ENCODE measurements at places on chromosomes 7 and 10. TPM values are rescaled to one million over a fixed set of nuclear protein-coding genes. Genes with fewer than 3 reads are reported as not detected.
A peak's percentile ranks its signal among the peaks of the same experiment; 100 is the strongest.

DNA sequence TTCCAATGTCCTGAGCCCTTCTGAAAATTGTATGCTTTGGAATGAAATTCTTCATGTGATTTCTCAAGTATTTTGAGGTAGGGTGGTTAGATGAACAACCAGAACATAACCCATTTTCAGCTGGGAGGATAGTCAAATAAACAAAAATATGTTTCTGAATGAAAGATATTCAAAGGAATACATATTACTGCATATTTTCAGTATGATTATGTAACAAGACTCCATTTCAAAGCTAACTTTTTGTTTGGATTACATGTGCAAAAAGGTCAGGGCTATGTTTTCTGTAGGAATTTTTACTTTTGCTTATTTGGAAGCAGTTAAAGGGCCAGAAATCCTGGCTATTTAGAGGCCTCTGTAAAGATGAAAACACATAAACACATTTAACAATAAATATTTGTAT lies 27.7 kb downstream of the CDK6 start:
- no peaks in the 10 kb centered on the region for H3K36me3 ChIP-seq
- DNase-seq, result no peak
- H3K4me1 ChIP-seq, result peaks cover 11% of the 10 kb centered on the region
- H3K4me3 ChIP-seq, result no peak overlapping the region

GRCh38 chr10:73643362-73643761 lies 2.1 kb upstream of the MYOZ1 start:
- H3K27ac ChIP-seq, result no peak overlapping the region
- H3K27me3 ChIP-seq, result no peaks in the 10 kb centered on the region
- no peaks in the 10 kb centered on the region for H3K36me3 ChIP-seq

DNA sequence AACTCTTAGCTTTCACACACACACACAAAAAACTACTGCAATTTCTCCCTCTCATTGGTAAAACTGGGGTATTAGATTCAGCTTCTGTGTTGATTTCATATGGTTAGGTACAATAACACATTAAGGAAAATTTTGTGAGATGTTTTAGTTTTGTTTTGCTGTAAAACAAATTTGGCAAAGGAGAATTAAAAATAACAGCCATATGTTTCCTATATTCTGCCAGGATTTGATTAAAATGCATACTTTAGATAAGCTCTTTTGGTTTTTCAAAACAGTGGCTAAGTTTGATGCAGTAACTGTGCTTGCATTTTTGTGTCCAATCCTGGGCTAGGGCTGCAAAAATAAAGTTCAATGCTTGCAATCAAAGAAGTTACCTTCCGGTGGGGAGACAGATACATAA lies 126.3 kb downstream of the CALCR start:
- H3K4me1 ChIP-seq, result no peaks in the 10 kb centered on the region
- no peak for DNase-seq
- H3K27me3 ChIP-seq, result no peaks in the 10 kb centered on the region
- H3K36me3 ChIP-seq, result no peaks in the 10 kb centered on the region
- H3K4me3 ChIP-seq, result no peak overlapping the region

DNA sequence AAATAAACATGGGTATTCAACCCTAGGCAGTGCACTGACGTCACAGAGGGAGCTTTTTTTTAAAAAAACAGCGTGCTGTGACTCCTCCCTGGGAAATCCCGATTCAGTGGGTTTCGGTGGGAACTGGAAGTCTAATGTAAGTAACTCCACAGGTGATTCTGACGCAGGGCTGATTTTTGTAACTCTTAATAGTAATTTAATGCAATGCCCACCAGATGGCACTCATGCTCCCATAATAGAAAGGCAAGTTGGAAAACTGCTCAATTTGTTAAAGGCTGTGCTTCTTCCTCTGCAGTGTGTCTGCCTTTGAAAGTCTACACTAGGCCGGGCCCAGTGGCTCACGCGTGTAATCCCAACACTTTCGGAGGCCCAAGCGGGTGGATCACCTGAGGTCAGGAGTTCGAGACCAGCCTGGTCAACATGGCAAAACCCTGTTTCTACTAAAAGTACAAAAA lies 10.9 kb upstream of the RSU1 start:
- H3K27me3 ChIP-seq, result no peaks in the 10 kb centered on the region
- H3K4me3 ChIP-seq, result peak overlapping the region; percentile 6
- H3K4me1 ChIP-seq, result peaks cover 5% of the 10 kb centered on the region
- H3K36me3 ChIP-seq, result no peaks in the 10 kb centered on the region

GRCh38 chr7:28107960-28108359 lies 72.6 kb downstream of the JAZF1 start:
- no peaks in the 10 kb centered on the region for H3K4me1 ChIP-seq
- H3K27me3 ChIP-seq, result no peaks in the 10 kb centered on the region
- H3K36me3 ChIP-seq, result no peaks in the 10 kb centered on the region

GRCh38 chr7:135189221-135189662 lies 18.7 kb upstream of the CYREN start:
- H3K27me3 ChIP-seq, result no peaks in the 10 kb centered on the region
- no peak for DNase-seq
- H3K36me3 ChIP-seq, result peaks cover 89% of the 10 kb centered on the region

DNA sequence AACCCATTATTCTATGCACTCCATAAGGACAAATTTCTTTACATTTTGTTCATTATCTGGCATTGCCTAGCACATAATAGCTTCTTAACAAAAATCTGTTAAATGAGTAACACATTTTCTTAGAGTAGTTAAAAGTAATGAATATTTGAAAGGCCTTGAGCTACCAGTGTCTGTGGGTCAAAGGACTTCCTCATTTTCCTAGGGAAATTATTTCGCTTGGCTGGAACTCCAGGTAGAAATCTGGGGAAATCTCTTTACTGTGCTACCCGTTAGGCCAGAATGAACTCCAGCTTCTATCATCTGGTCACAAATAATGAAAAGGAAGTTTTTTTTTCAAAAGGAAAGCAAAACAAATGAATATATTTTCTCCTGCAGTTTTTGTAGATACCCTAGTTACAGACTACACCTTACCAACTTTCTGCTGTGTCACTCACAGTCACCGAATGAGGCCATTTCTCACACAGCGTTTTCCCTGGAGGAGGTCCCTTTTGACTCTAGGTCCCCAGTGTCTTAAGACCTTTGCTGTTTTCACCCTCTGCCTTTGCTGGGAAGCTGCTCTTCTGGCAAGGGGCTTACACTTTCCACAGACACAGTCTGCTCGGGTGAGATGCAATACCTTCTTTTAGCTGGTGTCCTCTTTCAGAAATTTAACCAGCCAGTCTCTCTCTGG lies 1.6 kb downstream of the SAMD9L start:
- H3K4me3 ChIP-seq, result peak overlapping the region; percentile 64
- peak overlapping the region; percentile 75 for H3K27ac ChIP-seq
- no peaks in the 10 kb centered on the region for H3K27me3 ChIP-seq
- no peak for DNase-seq
- H3K36me3 ChIP-seq, result peaks cover 26% of the 10 kb centered on the region
- peaks cover 20% of the 10 kb centered on the region for H3K4me1 ChIP-seq

- H3K4me1 ChIP-seq, result no peaks in the 10 kb centered on the region
- no peaks in the 10 kb centered on the region for H3K27me3 ChIP-seq
- H3K36me3 ChIP-seq, result no peaks in the 10 kb centered on the region
- no peak overlapping the region for H3K27ac ChIP-seq
These were observed 19.7 kb downstream of the TRDMT1 start for GRCh38 chr10:17181751-17182150.

DNA sequence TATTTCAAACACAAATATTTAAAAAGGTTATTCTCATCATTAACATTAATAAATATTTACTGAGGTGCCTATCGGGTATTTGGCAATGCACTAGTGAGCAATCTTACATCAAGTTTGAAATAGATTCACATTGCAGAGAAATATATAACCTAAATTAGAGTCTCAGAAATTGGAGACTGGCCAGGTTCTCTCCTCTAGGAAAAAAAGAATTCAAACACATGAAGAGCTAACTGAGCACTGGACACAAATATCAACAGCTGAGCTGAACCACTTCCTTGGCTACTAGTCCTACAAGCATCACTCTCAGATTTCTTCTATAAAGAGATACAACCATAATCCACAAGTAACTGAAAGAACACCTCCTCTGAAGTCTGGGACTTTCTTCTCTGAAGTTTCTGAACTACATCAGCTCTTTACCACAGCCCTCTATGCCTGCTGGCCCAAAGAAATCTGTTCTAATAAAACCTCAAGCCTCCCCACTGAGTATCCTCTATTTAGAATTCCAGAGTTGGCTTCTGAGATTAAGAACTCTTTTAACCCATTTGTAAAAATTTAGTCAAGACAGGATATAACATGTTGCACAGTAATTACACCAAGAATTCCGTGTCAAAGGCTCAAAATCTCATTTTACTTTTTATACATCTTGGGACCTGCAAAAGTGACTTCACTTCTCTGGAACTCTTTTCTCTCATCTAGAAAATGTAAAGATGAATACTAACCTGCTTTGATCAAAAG lies 45.2 kb downstream of the MTERF1 start:
- H3K36me3 ChIP-seq, result no peaks in the 10 kb centered on the region
- no peak overlapping the region for H3K4me3 ChIP-seq
- peaks cover 3% of the 10 kb centered on the region for H3K4me1 ChIP-seq
- no peak overlapping the region for H3K27ac ChIP-seq
- DNase-seq, result no peak

- no peak for DNase-seq
- no peaks in the 10 kb centered on the region for H3K27me3 ChIP-seq
- H3K4me1 ChIP-seq, result no peaks in the 10 kb centered on the region
- H3K27ac ChIP-seq, result no peak overlapping the region
- H3K4me3 ChIP-seq, result no peak overlapping the region
- H3K36me3 ChIP-seq, result no peaks in the 10 kb centered on the region
These were observed 272.3 kb upstream of the C7orf33 start for GRCh38 chr7:148318102-148318811.

DNA sequence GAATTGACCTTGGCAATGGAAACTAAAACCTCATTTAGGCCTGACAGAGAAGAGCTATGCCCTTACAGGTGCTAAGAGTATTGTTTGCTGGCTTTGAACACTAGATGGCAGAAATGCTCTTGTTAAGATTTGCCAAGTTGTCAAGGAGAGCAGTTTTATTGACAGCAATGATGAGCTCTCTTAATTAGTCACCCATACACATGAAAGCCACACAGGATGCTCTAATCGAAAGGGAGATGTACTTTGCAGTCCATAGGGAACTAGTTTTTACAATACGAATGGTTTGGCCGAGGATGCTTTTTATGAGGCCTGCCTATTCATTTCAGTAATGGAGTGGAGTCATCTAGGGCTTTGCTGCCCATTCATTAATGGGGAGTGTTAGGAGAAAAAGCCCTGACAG lies 45.4 kb upstream of the MBL2 start:
- H3K27ac ChIP-seq, result no peak overlapping the region
- no peaks in the 10 kb centered on the region for H3K36me3 ChIP-seq
- H3K4me1 ChIP-seq, result no peaks in the 10 kb centered on the region
- no peaks in the 10 kb centered on the region for H3K27me3 ChIP-seq
- no peak overlapping the region for H3K4me3 ChIP-seq

DNA sequence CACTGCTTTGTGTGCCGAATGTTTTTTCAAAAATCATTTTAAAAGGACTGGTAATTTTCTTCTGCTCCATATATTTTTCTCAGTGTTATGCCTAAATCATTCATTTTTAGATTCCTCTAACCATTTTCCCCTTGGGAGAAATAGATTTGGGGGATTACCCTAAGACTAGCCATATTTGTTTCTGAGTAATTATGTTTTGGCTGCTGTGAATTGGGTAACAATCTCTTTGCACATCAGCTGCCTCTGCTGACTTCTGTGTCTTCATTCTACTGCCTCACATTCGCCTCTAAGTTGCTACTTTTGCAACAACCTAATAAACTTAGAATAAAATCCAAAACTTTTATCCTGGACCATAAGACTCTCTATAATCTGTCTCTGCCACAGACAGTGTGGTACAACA lies 18.5 kb upstream of the MRC1 start:
- H3K27me3 ChIP-seq, result no peaks in the 10 kb centered on the region
- no peaks in the 10 kb centered on the region for H3K36me3 ChIP-seq
- no peak for DNase-seq
- H3K4me3 ChIP-seq, result no peak overlapping the region

GRCh38 chr10:80598084-80598798 lies 60.5 kb downstream of the SH2D4B start:
- no peak overlapping the region for H3K27ac ChIP-seq
- H3K4me3 ChIP-seq, result no peak overlapping the region
- H3K4me1 ChIP-seq, result no peaks in the 10 kb centered on the region
- H3K27me3 ChIP-seq, result no peaks in the 10 kb centered on the region
- no peaks in the 10 kb centered on the region for H3K36me3 ChIP-seq
- DNase-seq, result no peak

DNA sequence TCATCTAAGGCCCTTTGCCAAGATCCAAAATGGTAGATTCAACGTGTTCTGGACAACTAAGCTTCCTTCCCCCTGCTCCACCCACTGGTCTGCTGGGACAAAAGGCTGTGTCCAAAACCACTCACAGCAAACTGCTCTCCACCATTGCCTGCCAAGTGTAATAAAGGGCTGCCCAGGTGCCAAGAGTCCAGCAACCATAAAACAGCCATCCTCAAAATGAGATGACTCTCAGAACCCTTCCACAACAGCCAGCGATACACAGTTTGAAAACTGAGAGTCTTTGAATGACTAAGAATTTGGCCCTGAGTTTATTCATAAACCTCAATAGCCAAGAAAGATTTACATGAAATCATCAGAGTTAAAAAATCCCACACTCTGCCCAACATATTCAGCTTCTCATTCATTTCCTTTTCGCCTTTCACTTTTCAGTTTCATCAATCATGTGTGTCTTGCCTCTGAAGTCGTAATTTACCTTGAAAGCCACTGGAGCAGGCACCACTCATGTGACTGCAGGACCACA lies 658.1 kb upstream of the MGMT start:
- no peak overlapping the region for H3K4me3 ChIP-seq
- no peaks in the 10 kb centered on the region for H3K27me3 ChIP-seq
- DNase-seq, result no peak
- no peaks in the 10 kb centered on the region for H3K36me3 ChIP-seq
- H3K27ac ChIP-seq, result no peak overlapping the region
- no peaks in the 10 kb centered on the region for H3K4me1 ChIP-seq

DNA sequence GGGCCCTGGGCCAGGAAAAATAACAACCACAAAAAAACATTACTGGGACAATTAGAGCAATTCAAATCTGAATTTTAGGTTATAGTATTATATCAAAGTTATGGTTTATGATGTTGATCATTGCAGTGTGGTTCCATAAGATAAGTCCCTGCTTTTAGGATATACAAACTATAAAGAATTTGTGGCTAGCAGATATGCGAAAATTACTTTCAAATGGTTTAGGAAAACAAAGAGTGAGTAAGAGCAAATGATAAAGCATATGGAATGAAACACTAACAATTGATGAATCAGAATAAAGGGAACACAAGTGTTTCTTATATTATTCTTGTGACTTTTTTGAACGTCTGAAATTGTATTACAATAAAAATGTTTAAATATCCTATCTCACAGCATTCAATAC lies 64.4 kb upstream of the HECTD2 start:
- H3K4me3 ChIP-seq, result no peak overlapping the region
- no peaks in the 10 kb centered on the region for H3K27me3 ChIP-seq
- no peak for DNase-seq
- no peaks in the 10 kb centered on the region for H3K36me3 ChIP-seq
- no peaks in the 10 kb centered on the region for H3K4me1 ChIP-seq

GRCh38 chr7:8481752-8482446 lies 48.5 kb downstream of the NXPH1 start:
- H3K27me3 ChIP-seq, result no peaks in the 10 kb centered on the region
- H3K27ac ChIP-seq, result no peak overlapping the region
- H3K4me1 ChIP-seq, result no peaks in the 10 kb centered on the region
- H3K4me3 ChIP-seq, result no peak overlapping the region
- DNase-seq, result no peak

Gene SUN1
- total RNA-seq, result 127 TPM

Gene STRA8
- not detected for total RNA-seq

Gene GNAT3
- not detected for total RNA-seq

Gene GIMAP1
- total RNA-seq, result 13.0 TPM

Gene EVX1
- not detected for total RNA-seq

Gene ICA1
- 27.0 TPM for total RNA-seq

Gene TRIP6
- 65.3 TPM for total RNA-seq

Gene ERVW-1
- total RNA-seq, result not detected

Gene ADRA2A
- 4.9 TPM for total RNA-seq

Data from upper lobe of right lung (tissue), 1 donor.